Left renal pelvis (tissue), 4 donors: ENCODE measurements at places on chromosomes 2 and 18.

DNA sequence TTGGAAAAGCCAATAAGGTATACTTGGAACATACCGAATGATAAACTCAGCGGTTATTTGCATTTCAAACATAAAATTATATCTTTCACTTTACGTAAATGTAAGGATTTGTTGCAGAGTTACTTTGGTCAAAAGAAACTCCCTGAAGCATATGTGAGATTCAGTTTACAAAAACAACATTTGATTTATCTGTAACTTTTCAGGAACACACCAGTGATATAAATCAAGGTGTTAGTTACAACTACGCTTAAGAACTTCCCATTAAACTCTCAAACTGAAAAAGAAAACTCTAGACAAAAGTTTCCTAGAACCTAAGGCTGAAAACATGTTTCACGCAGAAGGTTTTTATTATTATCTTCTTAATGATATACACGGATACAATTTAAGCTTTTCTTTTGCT lies 110.6 kb upstream of the MEIS1 start:
- DNase-seq = no peak

GRCh38 chr2:70471129-70471528 lies 82.5 kb downstream of the TGFA start:
- DNase-seq = no peak

GRCh38 chr2:115234186-115234585 lies 791.7 kb downstream of the DPP10 start:
- no peak for DNase-seq

DNA sequence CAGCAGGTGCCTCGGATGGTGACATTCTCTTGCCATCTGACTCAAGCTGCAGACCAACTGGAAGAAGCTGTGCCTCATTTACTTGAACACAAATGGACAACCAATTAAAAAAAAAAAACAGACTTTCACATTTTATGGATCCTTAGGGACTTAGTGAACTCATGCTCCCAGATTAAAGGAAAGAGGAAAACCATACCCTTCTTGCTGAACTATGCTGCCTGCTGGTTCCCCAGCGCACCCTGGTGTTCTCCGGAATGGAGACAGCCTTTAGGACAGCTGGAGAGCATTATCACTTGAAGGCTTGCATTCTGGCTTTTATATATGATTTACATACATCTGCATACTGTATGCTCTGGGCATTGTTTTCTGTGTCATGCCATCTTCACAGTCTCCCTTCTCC lies 370.7 kb downstream of the SLC4A3 start:
- no peak for DNase-seq

DNA sequence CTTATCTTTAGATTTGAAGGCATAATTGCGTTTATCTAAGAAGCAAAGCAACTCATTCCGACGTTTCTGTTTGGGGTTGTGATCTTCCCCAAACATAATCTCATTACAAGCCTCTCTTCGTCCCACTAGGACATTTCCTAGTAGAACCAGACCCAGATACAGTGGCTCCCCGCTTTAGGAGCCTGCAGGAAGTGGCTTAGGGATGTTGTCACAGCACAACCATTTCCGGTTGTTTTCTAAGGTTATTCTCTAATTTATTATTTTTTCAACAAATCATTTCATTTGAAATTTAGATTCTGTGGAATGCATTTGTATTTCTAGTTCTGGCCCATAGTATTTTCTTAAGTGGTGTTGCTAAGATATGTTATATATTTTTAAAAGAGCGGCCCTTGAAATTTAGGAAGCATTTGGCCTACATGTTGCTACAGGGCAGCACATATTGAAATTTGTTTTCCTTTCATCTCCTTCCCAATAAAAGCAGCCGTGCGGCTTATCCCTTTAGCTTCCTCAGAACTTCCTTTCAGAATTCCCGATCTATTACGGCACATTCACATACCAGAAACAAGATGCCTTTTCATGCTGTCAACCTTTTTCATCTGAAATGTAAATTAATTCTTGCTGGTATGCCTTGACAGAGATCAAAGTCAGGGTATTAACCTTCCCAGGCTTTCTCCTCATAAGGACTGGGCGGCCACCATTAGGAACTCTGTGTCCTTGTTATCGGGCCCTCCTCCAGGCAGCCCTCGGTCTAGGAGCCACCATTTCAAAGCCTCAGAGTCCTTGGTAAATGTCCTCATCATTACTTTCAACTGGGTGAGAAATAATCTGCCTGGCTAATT lies 210.9 kb upstream of the SP5 start:
- no peak for DNase-seq

- DNase-seq = no peak
Measured at GRCh38 chr2:238912228-238912915, 64.5 kb downstream of the TWIST2 start.
